ENCODE measurements at places on chromosomes 4 and X. TPM values are rescaled to one million over a fixed set of nuclear protein-coding genes. Genes with fewer than 3 reads are reported as not detected.

Gene ARMCX4
- not detected for total RNA-seq

Gene LNX1
- 2.8 TPM for total RNA-seq

Gene PDZD11
- total RNA-seq: 69.5 TPM

Gene MAGEA10
- total RNA-seq: not detected

Gene RS1
- not detected for total RNA-seq

Gene DCAF12L2
- total RNA-seq: 0.44 TPM

Gene EGFL6
- not detected for total RNA-seq

Gene KIF4A
- total RNA-seq: 43.5 TPM

Gene TLR10
- total RNA-seq: not detected

DNA sequence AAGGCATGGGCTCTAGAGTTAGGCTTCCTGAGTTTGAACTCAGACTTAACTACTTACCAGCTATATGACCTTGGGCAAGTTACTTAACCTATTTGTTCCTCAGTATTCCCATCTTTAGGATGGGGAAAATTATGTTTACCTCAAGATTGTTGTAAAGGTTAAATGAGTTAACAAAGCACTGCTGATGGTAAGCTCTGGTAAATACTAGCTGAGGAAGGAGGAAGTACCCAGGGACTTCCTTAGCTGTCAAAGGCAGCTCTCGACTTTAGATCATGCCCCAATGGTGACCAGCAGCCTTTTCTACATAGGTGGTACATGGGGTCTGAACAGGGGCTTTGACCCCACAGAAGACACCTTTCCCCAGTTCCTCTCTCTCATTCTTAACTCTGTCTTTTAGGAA lies 20.1 kb downstream of the ATP7A start:
- no peak overlapping the region for H3K27ac ChIP-seq
- no peak for DNase-seq
- no peaks in the 10 kb centered on the region for H3K27me3 ChIP-seq

- no peaks in the 10 kb centered on the region for H3K27me3 ChIP-seq
- no peak overlapping the region for H3K4me3 ChIP-seq
- H3K4me1 ChIP-seq: peaks cover 45% of the 10 kb centered on the region
- peak overlapping the region; percentile 100 for H3K27ac ChIP-seq
- no peaks in the 10 kb centered on the region for H3K36me3 ChIP-seq
- peak; percentile 72 for DNase-seq
Observed at GRCh38 chrX:45508454-45508853, 307.8 kb upstream of the DIPK2B start.

- no peaks in the 10 kb centered on the region for H3K4me1 ChIP-seq
- H3K27ac ChIP-seq: no peak within 1 kb of the TSS
- no peak for DNase-seq
- no peaks in the 10 kb centered on the region for H3K27me3 ChIP-seq
- H3K36me3 ChIP-seq: no peaks in the 10 kb centered on the region
- no peak within 1 kb of the TSS for H3K4me3 ChIP-seq
Observed at GRCh38 chrX:22999696-23000223, at the start of gene DDX53. Gene DDX53 (plus strand): TSS chrX:22999960. CDS start chrX:23000058, 98 bp downstream.

GRCh38 chrX:13009844-13010243 lies 34.6 kb downstream of the FAM9C start:
- peak overlapping the region; percentile 30 for H3K27ac ChIP-seq
- DNase-seq: peak; percentile 42
- H3K36me3 ChIP-seq: no peaks in the 10 kb centered on the region
- peaks cover 67% of the 10 kb centered on the region for H3K4me1 ChIP-seq

DNA sequence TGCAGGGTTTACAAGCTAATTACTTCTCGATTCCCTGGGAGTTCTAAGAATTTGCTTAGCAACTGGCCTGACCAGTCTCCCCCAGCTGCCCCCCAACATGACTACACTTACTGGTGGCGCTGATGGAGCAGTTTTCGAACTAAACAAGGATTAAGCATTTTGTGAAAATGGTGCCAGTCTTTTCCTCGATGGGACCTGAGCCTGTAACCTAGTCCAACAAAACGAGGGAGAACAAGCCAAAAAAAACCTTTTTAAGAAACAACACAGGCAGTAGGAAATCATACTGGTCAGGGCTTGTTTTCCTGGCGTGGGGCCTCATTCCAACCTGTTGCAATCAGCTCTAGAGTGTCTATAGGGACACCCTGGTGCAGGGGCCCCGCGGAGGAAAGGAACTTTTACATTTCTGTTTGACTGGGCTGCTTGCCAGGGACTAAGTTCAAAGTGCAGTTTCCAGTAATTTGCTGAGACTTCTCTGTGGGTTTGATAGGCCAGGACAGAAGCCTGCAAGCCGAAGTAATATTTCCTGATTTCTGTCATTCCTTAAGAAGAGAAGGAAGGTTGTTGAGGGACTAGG lies 158.7 kb downstream of the SPRY1 start:
- H3K36me3 ChIP-seq: no peaks in the 10 kb centered on the region
- H3K4me1 ChIP-seq: peaks cover 31% of the 10 kb centered on the region
- DNase-seq: peak; percentile 70
- H3K27me3 ChIP-seq: no peaks in the 10 kb centered on the region
- H3K4me3 ChIP-seq: no peak overlapping the region

GRCh38 chr4:159010100-159010499 lies 92.8 kb upstream of the RAPGEF2 start:
- H3K27me3 ChIP-seq: no peaks in the 10 kb centered on the region
- no peak for DNase-seq
- H3K36me3 ChIP-seq: no peaks in the 10 kb centered on the region
- H3K4me3 ChIP-seq: no peak overlapping the region
- H3K4me1 ChIP-seq: peaks cover 44% of the 10 kb centered on the region

- H3K4me1 ChIP-seq: peaks cover 19% of the 10 kb centered on the region
- peak; percentile 36 for DNase-seq
- no peaks in the 10 kb centered on the region for H3K27me3 ChIP-seq
- no peaks in the 10 kb centered on the region for H3K36me3 ChIP-seq
- H3K4me3 ChIP-seq: no peak overlapping the region
Observed at GRCh38 chrX:103626855-103627254, 1.9 kb upstream of the TCEAL1 start.

DNA sequence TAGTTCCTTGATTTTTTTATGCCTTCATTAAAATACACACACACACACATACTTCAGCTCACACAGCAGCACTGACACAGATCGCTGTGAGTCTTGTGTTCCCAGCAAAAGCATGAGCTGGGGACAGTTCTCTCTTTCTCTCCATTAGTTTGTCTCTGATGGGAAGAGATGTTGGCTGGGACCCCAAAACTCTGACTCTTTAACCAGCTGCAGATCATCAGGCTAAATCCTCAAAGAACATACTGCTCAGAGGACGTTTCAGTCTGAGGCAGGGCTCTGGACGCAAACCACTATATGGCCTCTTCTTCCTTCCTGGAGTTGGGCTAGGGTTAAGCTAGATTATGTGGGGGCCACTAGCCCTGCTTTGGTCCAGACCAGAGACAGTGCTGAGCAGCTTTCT lies 109.6 kb downstream of the NHSL2 start:
- H3K4me3 ChIP-seq: no peak overlapping the region
- DNase-seq: no peak

DNA sequence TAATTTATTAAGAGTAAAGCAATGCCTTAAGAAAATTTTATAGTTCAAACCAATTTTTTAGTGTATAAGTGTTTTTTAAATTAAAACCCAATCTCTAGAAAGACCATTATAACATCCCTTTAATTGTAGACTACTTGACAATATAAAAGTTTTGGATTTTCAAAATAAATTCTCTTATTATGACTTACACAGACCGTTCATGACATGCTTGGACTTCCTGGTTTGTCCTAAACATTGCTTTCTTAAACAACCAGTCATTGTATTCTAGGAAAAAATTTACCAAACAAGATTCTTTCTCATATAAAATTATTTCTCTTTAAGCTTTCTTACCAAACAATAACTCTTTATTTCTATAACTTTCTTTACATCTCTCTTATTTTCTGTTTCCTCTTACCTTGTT lies 49.0 kb upstream of the CXorf51A start:
- H3K27ac ChIP-seq: no peak overlapping the region
- H3K27me3 ChIP-seq: no peaks in the 10 kb centered on the region
- no peak overlapping the region for H3K4me3 ChIP-seq
- peak; percentile 13 for DNase-seq
- no peaks in the 10 kb centered on the region for H3K36me3 ChIP-seq

GRCh38 chr4:89759426-89759825 lies 77.5 kb downstream of the SNCA start:
- no peak overlapping the region for H3K4me3 ChIP-seq
- no peak overlapping the region for H3K27ac ChIP-seq
- H3K4me1 ChIP-seq: no peaks in the 10 kb centered on the region
- H3K27me3 ChIP-seq: peaks cover 15% of the 10 kb centered on the region

GRCh38 chr4:5112333-5113095 lies 61.2 kb downstream of the STK32B start:
- H3K27ac ChIP-seq: no peak overlapping the region
- H3K36me3 ChIP-seq: no peaks in the 10 kb centered on the region
- no peak overlapping the region for H3K4me3 ChIP-seq
- H3K4me1 ChIP-seq: no peaks in the 10 kb centered on the region
- DNase-seq: no peak

GRCh38 chr4:475962-476361 lies 23.0 kb downstream of the ZNF721 start:
- H3K27ac ChIP-seq: no peak overlapping the region
- DNase-seq: no peak
- H3K4me1 ChIP-seq: no peaks in the 10 kb centered on the region
- H3K27me3 ChIP-seq: no peaks in the 10 kb centered on the region

GRCh38 chr4:85681221-85681657 lies 206.3 kb downstream of the ARHGAP24 start:
- no peaks in the 10 kb centered on the region for H3K36me3 ChIP-seq
- H3K4me1 ChIP-seq: no peaks in the 10 kb centered on the region

DNA sequence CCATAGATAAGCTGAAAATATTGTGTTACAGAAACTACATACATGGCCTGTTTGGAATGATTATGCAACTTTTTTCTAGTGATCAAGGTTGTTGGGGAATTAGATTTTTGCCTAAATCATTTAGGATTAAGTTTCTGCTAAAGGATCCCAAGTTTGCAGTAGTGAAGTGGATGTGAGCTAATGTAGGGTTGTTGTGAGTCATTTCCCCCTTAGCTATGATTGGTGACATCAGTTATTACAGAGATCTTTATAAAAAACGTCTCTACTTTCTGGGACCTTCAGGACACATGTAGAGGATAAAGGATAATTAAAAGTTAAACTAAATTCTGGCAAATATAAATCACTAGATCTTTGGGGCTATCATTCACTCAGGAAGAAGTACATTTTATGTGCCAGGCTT lies 133.3 kb downstream of the GATB start:
- H3K27me3 ChIP-seq: no peaks in the 10 kb centered on the region
- DNase-seq: peak; percentile 38
- H3K4me1 ChIP-seq: peaks cover 21% of the 10 kb centered on the region
- H3K4me3 ChIP-seq: no peak overlapping the region
- no peak overlapping the region for H3K27ac ChIP-seq

- no peaks in the 10 kb centered on the region for H3K36me3 ChIP-seq
- H3K4me3 ChIP-seq: no peak overlapping the region
- DNase-seq: no peak
- H3K4me1 ChIP-seq: no peaks in the 10 kb centered on the region
- no peak overlapping the region for H3K27ac ChIP-seq
Observed at GRCh38 chr4:123535037-123535748, 138.6 kb downstream of the SPRY1 start.

DNA sequence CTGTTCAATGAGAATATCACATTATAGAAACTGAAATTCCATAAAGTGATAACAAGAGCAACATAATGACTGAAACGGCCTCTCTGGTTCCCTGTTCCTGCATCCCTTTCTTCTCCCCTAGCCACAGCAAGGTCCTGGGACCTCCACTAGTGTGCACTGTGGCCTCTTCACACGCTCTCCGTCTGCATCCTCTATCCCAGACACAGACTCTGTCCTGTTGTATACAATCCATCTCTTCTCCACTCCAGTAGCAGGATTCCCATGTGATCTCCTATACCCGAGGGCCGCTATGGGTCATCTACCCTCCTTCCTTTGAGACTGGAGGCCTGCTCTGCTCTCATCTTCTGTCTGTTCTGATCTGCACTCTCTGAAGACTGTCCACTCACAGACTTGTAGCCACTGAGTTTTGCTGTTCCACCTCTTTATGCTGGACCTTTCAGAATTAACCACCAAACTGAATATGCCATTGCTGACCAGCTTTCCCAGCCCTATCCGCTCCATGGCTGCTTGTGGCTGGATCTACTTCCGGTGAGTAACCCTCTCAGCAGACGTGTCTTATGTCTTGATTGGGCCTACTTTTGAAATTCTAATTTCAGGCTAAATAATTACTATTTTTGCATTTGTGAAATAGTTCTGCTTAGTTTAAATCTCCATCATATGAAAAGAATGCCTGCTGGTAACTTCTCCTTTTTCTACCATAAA lies 105.1 kb upstream of the NAP1L5 start:
- no peak for DNase-seq
- no peak overlapping the region for H3K4me3 ChIP-seq
- peak overlapping the region; percentile 35 for H3K27ac ChIP-seq
- H3K36me3 ChIP-seq: no peaks in the 10 kb centered on the region

DNA sequence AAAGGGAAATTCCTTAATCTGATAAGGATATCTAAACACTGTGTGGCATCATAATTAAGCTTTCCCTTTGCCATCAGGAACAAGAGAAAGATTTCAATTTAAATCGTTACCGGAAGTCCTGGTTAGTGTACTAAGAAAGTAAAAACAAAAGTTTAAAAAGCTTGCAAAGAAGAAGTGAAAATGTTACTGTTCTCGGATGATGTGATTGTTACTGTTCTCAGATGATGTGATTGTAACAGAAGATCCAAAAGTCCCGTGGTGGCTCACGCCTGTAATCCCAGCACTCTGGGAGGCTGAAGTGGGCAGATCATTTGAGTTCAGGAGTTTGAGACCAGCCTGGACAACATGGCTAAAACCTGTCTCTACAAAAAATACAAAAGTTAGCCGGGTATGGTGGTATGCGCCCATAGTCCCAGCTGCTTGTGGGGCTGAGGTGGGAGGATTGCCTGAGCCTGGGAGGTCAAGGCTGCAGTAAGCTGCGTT lies 62.5 kb downstream of the RGS12 start:
- DNase-seq: no peak
- no peaks in the 10 kb centered on the region for H3K36me3 ChIP-seq
- no peaks in the 10 kb centered on the region for H3K4me1 ChIP-seq
- no peak overlapping the region for H3K27ac ChIP-seq

- H3K4me3 ChIP-seq: no peak overlapping the region
- H3K27ac ChIP-seq: peak overlapping the region; percentile 78
- peaks cover 26% of the 10 kb centered on the region for H3K4me1 ChIP-seq
- H3K36me3 ChIP-seq: no peaks in the 10 kb centered on the region
Observed at GRCh38 chr4:24781999-24782745, 13.2 kb upstream of the SOD3 start.

- no peaks in the 10 kb centered on the region for H3K4me1 ChIP-seq
- no peaks in the 10 kb centered on the region for H3K36me3 ChIP-seq
- H3K4me3 ChIP-seq: no peak overlapping the region
- H3K27ac ChIP-seq: no peak overlapping the region
Observed at GRCh38 chr4:118589471-118590055, 95.6 kb upstream of the METTL14 start.

DNA sequence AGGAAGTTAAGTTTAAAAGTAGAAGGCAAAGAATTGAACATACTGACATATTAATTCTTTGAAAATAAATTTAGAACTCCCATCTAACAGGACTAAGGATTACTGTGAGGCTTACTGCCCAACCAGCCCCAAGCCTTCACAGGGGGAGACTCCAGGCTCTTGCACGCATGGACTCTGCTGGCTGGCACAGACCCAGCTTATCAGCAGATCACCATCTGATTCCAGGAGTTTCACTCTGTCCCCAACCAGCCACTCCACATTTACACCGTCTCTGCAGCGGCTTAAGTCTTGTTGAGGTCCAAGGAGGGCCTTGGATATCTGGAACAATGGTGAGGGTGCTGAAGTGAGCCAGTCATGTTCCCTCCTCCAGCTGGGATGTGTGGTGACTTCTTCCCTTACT lies 16.4 kb upstream of the OTUD4 start:
- no peak for DNase-seq
- peaks cover 8% of the 10 kb centered on the region for H3K4me1 ChIP-seq
- H3K27me3 ChIP-seq: no peaks in the 10 kb centered on the region
- no peaks in the 10 kb centered on the region for H3K36me3 ChIP-seq
- H3K4me3 ChIP-seq: no peak overlapping the region
- H3K27ac ChIP-seq: no peak overlapping the region
